ENCODE measurements at places on chromosomes 4 and X.

- no peak for DNase-seq
These were observed 397.9 kb downstream of the TMA16 start for GRCh38 chr4:163892417-163892816.

GRCh38 chr4:10129196-10130177 lies 12.9 kb upstream of the WDR1 start:
- no peak for DNase-seq

- no peak for DNase-seq
These were observed 2.4 kb downstream of the TLL1 start for GRCh38 chr4:165875446-165875845.

GRCh38 chr4:118816538-118817177 lies 19.3 kb downstream of the SEC24D start:
- DNase-seq = no peak

DNA sequence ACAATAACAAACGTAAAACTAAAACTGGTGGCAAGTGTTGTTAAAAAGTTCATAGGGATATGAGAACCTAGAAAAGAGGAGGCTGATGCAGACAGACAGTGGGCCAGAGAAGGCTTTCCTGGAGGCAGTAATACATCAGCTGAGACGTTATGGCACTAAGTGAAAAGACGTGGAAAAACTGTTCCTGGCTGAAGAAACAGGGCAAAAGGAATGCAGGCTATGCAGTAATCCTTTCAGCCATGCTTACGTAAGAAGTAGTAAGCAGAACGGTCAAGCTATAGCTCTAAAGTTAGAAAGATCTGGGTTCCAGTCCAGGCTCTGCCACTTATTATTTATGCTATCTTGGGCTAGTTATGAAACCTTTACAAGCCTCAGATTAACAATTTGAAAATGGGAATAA lies 6.4 kb downstream of the LAMTOR3 start:
- DNase-seq = no peak

GRCh38 chr4:154312246-154312645 lies 179.4 kb downstream of the DCHS2 start:
- DNase-seq = no peak

- no peak for DNase-seq
These were observed 1.0 kb downstream of the NOA1 start for GRCh38 chr4:56976283-56976836.

DNA sequence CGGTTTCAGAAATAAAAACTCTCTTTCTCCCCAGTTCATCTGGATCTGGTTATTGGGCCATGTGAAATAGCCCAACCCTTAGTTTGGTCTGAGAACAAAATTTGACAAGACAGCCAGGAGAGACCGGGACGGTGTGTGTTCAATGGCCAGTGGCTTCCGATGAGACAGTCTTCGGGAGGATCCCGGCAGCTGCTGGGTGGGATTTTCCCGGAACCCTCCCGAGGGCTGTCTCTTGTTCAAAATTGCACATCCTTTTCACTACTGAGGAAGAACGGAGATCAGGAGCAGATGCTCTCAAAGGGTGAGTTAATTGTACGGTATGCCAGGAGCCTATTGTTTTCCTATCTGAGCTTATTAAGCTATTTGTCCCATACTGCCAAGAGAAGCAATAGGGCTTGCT lies 166.5 kb downstream of the PRR32 start:
- DNase-seq = no peak

DNA sequence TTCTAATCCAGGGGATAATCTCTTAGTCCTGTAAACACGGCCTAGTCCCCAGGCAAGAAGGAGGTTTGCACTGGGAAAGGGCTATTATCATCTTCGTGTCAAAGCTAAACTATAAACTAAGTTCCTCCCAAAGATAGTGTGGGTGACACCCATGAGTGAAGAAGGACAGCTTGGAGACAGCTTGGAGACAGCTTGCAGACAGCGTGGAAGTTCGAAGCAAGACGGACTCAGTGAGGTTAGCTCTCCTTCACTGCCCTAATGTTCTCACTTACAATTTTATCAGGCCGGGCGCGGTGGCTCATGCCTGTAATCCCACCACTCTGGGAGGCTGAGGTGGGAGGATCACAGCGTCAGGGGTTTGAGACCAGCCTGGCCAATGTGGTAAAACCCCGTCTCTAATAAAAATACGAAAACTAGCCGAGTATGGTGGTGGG lies 19.2 kb upstream of the PLCXD1 start:
- no peak for DNase-seq

GRCh38 chr4:135552131-135552530 lies 1350.5 kb upstream of the PABPC4L start:
- no peak for DNase-seq
